ENCODE measurements at places on chromosomes 12 and 14.

GRCh38 chr14:89013098-89013504 is 188.7 kb downstream of the TTC8 start:
- no peak for DNase-seq

DNA sequence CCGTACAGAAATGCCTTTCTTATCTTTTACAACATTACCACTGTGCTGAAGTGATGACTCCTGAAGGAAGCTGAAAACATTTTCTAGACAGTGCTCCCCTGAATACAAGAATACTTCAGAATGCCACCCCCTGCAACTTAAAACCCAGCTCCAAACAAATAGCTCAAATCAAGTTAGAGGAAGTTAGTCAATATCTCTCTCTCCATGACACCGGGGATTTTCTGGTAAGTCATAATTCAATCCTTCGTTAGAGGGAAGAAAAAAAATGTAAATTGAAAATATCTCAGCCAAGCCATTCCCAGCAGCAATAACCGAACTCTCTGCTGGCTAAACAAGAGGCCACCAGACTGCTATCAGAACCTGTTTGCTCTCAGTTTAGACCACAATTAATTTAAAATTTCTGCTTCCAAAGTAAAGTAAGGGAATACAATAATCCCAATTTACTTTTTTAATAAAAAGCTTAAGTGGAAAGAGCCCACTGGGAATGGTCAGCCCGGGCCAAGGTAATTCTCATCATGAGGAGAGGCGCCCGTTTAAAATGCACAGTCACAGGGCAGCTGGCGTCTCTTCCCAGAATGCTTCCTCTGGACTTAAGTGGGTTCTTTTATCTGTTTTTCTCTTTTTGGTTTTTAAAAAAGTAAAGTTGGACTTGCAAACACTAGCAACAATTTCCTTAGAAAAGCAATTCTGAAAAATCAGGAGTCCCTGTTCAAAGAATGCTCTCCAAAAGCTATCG is 710.1 kb upstream of the STXBP6 start:
- DNase-seq = no peak

DNA sequence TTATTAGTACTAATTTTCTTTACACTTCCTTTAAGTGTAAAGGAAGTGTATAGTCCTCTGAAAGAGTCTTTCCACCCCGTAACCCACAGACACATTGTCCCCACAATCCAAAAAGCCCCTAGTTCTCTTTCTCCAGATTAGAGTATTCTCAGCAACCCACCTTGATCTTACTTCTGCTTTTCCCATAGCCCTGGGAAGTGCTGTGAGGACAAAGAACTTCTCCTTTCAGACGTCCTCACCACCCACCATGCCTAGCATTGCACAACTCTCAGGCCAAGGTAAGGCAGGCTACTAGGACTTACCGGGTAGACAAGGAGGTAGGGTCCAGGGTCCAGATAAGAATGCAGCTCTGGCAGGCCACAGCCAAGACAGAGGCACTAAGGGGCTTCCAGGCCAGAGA is 7.4 kb downstream of the AAAS start:
- no peak for DNase-seq

- DNase-seq = no peak
Measured at GRCh38 chr14:24843494-24843893, 206.5 kb downstream of the STXBP6 start.

- no peak for DNase-seq
Measured at GRCh38 chr12:123943816-123944215, 28.8 kb downstream of the CCDC92 start.

DNA sequence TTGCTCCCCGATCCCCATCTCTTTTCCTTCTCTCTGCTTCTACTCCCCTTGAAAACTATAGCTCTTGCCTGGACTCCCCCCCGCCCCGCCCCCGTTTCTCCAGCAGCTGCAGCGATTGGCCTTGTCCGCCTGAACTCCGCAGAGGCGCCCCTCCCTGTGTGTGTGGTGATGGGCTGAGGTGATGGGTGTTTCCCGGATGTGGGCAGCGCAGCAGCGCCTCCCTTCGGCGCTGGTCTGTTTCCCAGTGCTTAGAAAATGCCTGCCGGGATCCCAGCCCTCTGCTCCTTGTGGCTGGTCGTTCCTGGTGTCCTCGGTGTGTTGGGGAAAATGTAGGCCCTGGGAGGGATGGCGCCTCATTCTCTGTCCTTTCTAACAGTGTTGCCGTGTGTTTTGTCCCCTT is 43.3 kb downstream of the GALNT8 start:
- DNase-seq = no peak

DNA sequence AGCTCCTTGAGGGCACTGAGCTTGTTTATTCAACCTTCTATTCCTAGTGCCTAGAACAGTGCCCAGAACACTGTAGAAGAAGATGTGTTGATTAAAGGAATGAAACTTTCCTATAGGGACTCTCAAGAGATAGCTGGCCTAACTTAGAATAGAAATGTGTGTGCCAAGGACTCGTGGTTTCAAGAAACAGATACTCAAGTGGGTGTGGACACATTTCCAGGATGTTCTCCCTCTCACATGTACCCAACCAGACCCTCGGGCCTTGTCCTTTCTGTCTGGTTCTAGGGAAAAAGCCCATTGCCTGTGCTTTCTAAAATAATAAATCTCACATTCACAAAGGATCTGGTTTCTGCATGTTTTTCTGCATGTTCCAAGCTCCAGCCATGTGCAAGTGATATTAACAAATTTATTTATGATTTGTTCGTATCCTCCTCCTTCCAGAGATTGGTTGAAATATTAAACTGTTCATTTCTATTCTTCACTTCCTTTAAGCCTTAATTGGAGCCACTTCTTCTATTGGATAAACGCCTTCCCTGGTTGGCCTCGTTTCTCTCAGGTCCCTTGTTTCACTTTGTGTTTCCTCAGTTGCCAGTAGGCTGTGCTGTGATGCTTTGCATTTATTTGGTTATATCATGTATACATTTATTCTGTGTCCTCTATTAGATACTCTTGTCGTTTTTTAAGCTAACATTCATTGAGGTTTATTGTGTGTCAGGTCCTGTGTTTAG is 89.8 kb downstream of the CRADD start:
- peak; percentile 29 for DNase-seq

DNA sequence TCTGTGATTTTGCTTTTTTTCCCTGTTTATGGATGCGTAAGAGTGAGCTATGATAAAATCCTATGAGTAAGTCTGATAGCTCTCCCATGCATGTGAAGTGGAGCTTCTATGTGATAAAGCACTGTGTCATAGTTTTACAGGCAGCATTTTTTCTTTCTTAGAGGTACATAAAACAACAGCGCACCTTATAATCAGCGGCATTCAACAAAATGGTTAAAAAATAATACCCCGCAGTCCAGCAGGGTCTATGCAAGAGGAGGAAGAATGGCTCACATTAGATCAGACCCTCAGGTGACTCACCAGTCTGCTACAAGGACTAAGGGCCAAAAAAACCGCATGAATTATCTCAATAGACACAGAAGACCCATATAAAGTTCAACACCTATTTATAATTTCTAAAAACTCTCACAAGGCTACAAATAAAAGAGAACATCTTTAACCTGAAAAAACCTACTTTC is 33.0 kb upstream of the TMEM179 start:
- no peak for DNase-seq

- no peak for DNase-seq
Measured at GRCh38 chr12:19760611-19761010, 321.3 kb downstream of the AEBP2 start.

- no peak for DNase-seq
Measured at GRCh38 chr12:105235281-105235731, 668 bp downstream of the APPL2 start.

DNA sequence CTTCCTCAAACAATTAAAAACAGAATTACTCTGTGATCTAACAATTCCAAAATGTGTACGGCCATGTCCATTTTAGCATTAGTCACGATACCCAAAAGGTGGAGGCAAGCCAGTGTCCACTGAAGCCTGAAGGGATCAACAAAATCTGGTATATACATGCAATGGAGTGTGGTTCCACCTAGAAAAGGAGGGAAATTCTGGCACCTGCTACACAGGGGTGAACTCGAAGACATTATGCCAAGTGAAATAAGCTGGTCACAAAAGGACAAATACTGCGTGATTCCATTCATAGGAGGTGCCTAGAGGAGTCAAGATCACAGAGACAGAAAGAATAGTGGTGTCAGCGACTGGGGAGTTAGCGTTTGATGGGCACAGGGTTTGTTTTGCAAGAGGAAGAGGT is 331.4 kb downstream of the MED13L start:
- DNase-seq = no peak

GRCh38 chr12:112163471-112163991 is 38.2 kb downstream of the TRAFD1 start:
- no peak for DNase-seq

DNA sequence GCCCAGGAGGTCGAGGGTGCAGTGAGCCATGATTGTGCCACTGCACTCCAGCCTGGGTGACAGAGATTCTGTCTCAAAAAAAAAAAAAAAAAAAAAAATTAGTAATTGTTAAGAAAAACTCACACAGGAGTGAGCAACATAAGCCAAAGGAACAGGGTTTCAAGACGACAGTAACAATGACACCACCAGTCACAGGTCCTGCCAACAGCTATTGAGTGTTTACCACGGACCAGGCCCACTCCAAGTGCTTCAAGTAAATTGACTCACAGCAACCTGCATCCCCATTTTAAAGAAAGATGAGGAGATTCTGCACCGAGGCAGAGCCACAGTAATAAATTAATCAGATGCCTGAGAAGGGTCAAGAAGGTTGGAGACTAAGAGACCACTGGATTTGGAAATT is 194.5 kb downstream of the DPF3 start:
- DNase-seq = no peak

GRCh38 chr14:72965249-72965648 is 39.0 kb downstream of the DCAF4 start:
- no peak for DNase-seq

DNA sequence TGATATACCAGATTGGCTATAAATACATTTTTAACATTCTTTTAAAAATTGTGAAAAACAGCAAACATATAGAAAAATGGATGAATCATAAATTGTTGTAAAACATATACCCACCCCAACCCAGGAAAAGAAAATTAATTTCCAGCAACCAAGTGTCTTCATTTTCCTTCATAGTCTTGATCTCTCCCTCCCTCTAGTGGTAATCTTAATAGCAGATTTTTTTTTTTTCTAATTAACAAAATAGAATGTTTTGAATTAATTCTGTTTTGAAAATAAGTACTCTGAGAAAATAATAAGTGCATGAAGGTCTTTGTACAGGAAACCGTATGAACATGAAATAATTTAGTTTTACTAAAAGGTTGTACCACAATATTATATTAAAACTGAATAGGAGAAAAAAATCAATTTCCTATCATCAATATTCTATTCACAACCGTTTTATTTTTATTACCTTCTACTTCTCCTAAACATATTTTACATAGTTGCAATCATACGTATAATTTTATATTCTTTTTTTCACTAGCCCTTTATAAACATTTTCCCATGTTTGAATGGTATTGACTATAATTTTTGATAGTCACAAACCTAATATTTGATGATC is 7.0 kb downstream of the ETNK1 start:
- no peak for DNase-seq

GRCh38 chr12:47711448-47711847 is 5.6 kb upstream of the RPAP3 start:
- no peak for DNase-seq

DNA sequence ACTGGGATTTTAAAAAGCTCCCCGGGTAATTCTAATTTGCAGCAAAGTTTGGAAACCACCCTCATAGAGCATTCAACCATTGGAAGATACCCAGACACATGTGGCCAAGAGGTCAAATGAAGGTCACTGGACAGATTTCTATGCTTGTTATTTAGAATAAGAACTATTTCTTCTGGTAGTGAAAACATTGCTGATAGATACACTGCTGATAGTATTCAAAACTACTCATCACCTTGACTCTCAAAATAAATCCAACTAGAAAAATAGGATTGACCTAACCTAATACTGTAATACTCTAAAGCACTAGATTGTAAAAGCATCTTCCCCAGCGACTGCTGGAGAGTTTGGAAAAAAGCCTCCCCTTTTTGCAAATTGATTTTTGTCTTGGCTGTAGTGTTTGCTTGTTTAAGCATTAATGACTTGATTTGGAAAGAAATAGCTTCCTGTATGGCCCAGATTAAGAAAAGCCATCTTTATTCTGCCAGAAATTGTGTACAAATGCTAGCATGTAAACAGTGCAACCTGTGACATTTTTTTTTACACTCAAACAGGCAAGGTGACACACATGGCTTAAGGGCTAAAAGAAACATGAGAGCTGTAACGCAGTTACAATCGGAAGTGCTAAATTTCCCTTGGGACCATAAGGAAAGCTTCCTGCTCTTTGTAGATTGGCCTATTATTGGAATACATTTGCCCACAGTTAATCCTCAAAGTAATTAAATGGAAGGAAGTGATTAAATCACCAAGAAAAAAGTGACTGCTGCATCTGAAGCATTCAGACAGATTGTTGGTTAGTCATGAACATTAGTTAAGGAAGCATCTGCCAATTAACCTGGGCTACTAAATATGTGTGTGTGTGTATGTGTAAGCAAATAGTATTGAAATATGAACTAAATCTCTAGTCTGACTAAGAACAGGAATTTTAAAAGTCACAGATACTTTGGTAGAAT is 356.5 kb upstream of the ATP2B1 start:
- no peak for DNase-seq

DNA sequence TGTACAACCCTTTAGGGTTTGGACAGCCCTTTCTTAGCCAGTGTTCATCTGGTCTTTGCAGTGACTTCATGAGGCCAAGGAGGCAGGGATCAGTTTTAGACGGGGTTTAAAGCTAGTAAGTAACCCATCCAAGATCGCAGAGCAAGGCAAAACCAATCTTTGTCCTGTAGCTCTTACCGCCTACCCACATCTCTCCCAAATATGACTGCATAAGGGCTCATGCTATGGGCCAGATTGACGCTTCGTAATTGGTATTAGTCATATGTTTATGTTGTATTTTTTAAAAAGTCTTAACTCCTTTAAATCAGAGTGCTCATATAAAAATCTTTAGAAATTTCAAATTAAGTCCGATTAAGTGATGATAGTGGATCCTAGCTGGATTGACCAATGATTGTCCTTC is 3.7 kb upstream of the CLMN start:
- DNase-seq = no peak

GRCh38 chr12:3225154-3225795 is 148.1 kb downstream of the TSPAN9 start:
- DNase-seq = no peak

- no peak for DNase-seq
Measured at GRCh38 chr12:113040722-113041171, 15.8 kb upstream of the DTX1 start.

- no peak for DNase-seq
Measured at GRCh38 chr12:12267742-12268200, 927 bp upstream of the LRP6 start.
